ENCODE measurements at places on chromosomes 7 and 10. TPM values are rescaled to one million over a fixed set of nuclear protein-coding genes. Genes with fewer than 3 reads are reported as not detected.
A peak's percentile ranks its signal among the peaks of the same experiment; 100 is the strongest.

- no peaks in the 10 kb centered on the region for H3K4me1 ChIP-seq
- no peak overlapping the region for H3K27ac ChIP-seq
- no peak overlapping the region for H3K4me3 ChIP-seq
- H3K36me3 ChIP-seq = no peaks in the 10 kb centered on the region
- H3K27me3 ChIP-seq = peaks cover 10% of the 10 kb centered on the region
- no peak for DNase-seq
Measured at GRCh38 chr7:47743965-47744591, 162.2 kb upstream of the TNS3 start.

- H3K36me3 ChIP-seq = peaks cover 19% of the 10 kb centered on the region
- no peak overlapping the region for H3K4me3 ChIP-seq
- peaks cover 4% of the 10 kb centered on the region for H3K4me1 ChIP-seq
Measured at GRCh38 chr10:114151486-114151885, 22.5 kb downstream of the CCDC186 start.

- no peak overlapping the region for H3K4me3 ChIP-seq
- no peak for DNase-seq
- H3K4me1 ChIP-seq = peaks cover 8% of the 10 kb centered on the region
- H3K36me3 ChIP-seq = no peaks in the 10 kb centered on the region
- no peak overlapping the region for H3K27ac ChIP-seq
Measured at GRCh38 chr10:341081-341740, 206.0 kb downstream of the ZMYND11 start.

DNA sequence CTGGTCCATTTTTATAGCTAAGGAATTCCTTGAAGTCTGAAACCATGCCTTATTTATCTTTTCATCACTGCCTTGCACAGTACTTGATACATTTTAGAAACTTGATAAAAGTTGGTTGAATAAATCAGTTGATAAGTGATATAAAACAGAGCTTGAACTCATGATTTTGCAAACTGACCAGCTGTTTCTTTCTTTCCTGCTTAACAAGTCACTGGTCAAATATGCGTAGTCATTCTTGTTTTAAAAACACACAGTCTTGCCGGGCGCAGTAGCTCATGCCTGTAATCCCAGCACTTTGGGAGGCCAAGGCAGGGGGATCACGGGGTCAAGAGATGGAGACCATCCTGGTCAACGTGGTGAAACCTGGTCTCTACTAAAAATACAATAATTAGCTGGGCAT, 6.3 kb downstream of the TPST1 start:
- no peak overlapping the region for H3K4me3 ChIP-seq
- H3K4me1 ChIP-seq = peaks cover 31% of the 10 kb centered on the region
- H3K27me3 ChIP-seq = peaks cover 1% of the 10 kb centered on the region

- H3K4me1 ChIP-seq = no peaks in the 10 kb centered on the region
- no peak overlapping the region for H3K27ac ChIP-seq
- peaks cover 14% of the 10 kb centered on the region for H3K27me3 ChIP-seq
- H3K4me3 ChIP-seq = no peak overlapping the region
- DNase-seq = no peak
Measured at GRCh38 chr7:95874541-95875265, 102.3 kb downstream of the DYNC1I1 start.

DNA sequence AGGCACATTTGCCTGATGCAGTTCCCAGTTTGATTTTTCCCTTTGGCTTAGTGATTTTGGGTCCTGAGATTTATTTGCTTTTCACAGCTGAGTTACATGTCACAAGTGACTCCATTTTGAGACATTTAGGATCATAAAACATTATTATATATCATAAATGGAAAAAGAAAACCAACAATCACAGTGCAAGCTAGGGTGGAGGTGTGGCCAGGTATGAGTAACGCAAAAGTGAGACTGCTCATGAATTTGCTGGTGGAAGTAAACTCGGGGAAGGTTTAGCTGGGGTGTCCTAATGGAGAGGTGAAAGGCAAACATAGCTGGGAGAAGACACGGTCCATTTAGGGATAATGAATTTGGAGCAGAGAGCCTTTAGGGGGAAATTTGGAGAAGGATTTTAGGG, 21.7 kb upstream of the UCN3 start:
- no peaks in the 10 kb centered on the region for H3K36me3 ChIP-seq
- no peak for DNase-seq
- no peak overlapping the region for H3K4me3 ChIP-seq
- H3K4me1 ChIP-seq = no peaks in the 10 kb centered on the region

DNA sequence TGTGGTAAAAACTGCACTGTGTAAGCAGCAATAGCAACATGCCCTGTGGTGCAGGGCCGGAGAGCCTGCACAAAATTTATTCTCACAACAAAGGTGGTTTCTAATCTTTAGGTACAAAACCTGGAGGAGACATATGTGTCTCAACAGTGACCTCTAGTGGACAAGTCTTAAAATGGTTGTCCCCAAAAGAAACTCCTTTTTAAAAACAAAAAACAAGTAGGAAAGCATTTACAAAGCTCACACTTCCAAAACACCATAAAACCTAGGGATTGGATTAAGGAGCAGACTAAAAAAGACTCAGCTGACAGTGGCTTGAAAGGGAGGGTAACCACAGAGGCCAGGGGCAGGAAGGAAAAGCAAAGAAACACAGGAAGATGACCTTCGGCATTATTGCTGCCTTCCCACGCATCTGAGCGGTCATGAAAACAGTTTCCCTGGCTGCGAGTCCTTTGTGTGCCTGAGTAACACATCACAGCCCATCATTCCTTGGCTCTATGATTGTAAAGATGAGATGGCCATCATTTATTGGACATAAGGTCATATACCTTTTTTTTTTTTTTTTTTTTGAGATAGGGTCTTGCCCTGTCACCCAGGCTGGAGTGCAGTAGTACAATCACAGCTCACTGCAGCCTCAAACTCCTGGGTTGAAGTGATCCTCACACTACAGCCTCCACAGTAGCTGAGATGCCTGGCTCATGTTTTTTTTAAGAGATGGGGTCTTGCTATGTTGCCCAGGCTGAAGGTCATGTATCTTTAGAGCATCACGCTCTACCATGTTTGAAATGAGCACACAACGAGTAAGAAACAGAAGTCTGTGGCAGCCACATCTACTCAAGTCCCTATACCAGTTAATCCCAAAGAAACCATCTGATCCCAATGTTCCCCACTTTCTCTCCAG, 39.5 kb downstream of the RSU1 start:
- no peak overlapping the region for H3K4me3 ChIP-seq
- H3K27me3 ChIP-seq = no peaks in the 10 kb centered on the region
- H3K4me1 ChIP-seq = peaks cover 33% of the 10 kb centered on the region
- DNase-seq = peak; percentile 16
- H3K27ac ChIP-seq = peak overlapping the region; percentile 55

DNA sequence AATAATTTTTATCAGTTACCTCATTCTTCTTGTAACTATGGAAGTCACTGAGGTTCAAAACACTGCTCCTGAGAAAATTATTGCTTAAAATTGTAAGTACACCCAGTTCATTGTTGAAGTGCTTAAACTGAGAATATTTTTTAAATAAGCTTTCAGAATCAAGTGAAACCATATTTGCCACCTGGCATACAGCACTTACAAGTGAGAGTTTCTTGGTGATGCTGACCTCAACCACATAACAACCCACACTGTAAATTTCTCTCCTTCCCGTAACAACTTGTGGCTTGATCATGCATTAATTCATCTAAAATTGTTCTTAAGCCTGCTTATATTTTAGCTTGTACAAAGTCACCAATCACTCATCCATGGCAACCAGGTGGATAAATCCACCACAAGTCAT, 34.0 kb downstream of the IMMP2L start:
- peaks cover 37% of the 10 kb centered on the region for H3K4me1 ChIP-seq
- peaks cover 24% of the 10 kb centered on the region for H3K36me3 ChIP-seq
- no peaks in the 10 kb centered on the region for H3K27me3 ChIP-seq
- no peak overlapping the region for H3K4me3 ChIP-seq
- DNase-seq = peak; percentile 36
- H3K27ac ChIP-seq = no peak overlapping the region

DNA sequence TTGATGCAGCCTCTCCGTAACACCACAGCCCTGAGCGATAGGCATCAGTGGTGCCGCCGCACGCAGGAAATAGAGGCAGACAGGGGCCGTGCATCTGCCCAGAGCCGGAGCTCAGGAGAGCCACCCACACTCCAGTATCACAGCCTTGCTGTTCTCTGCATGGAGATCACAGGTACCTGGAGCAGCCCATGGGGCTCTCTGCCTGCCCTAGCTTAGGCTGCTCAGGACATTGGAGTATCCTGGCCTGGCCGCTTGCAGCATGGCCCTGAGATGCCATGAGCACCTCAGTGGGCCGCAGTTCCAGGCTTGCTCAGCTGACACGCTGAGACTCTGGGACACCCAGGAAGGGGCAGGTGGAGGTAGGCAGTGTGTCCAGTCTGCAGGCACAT, 47.0 kb downstream of the ELFN1 start:
- H3K27me3 ChIP-seq = no peaks in the 10 kb centered on the region
- H3K27ac ChIP-seq = no peak overlapping the region
- H3K36me3 ChIP-seq = no peaks in the 10 kb centered on the region
- no peak for DNase-seq

DNA sequence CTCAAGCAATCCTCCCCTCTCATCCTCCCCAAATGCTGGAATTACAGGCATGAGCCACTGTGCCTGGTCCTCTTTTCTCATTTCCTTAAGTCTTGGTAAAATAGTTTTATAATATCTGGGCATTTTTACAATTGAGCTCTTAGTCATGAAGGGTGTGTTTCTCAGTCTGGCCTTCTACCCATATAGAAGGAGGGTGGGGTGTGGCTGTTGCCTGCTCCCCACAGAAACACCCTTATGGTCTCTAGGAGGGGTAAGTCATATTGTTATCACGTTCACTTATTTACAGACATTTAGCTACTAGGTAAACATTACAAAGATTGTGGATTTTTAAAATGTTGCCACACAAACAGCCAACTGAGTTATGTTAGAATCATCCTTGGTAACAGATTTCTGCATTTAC, 6.7 kb upstream of the OTUD1 start:
- no peaks in the 10 kb centered on the region for H3K27me3 ChIP-seq
- H3K4me1 ChIP-seq = no peaks in the 10 kb centered on the region
- H3K4me3 ChIP-seq = no peak overlapping the region
- H3K27ac ChIP-seq = no peak overlapping the region
- H3K36me3 ChIP-seq = no peaks in the 10 kb centered on the region

- no peaks in the 10 kb centered on the region for H3K4me1 ChIP-seq
- no peaks in the 10 kb centered on the region for H3K27me3 ChIP-seq
- DNase-seq = no peak
- H3K36me3 ChIP-seq = no peaks in the 10 kb centered on the region
Measured at GRCh38 chr10:49300140-49300974, 1.4 kb downstream of the C10orf71 start.

DNA sequence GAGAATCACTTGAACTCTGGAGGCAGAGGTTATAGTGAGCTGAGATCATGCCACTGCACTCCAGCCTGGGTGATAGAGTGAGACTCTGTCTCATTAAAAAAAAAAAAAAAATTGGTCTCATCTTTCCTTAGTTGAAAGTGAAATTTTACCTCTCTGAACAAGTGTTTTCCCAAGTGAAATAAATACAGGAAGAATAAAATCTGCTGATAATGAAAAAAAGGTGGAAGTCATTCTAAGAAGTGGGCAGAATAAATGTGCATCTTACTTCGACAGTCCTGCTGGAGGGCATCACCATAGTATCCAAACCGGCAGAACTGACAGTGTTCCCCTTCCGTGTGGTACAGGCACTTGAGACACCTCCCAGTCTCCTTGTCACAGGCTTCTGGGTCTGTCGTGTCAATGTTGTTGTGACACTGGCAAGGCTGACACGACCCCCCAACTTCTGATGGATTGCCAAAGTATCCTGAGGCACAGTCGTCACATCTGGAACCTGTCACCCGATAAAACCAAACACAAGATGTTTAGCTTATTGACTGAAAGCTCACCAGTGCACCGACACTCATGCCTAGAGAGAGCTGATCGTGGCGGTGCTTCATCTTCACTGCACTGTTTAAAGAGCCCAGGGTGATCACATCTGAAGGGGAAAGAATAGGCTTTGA, 49.6 kb downstream of the LAMB1 start:
- no peak for DNase-seq
- no peaks in the 10 kb centered on the region for H3K4me1 ChIP-seq
- no peak overlapping the region for H3K27ac ChIP-seq
- no peak overlapping the region for H3K4me3 ChIP-seq
- H3K36me3 ChIP-seq = no peaks in the 10 kb centered on the region

DNA sequence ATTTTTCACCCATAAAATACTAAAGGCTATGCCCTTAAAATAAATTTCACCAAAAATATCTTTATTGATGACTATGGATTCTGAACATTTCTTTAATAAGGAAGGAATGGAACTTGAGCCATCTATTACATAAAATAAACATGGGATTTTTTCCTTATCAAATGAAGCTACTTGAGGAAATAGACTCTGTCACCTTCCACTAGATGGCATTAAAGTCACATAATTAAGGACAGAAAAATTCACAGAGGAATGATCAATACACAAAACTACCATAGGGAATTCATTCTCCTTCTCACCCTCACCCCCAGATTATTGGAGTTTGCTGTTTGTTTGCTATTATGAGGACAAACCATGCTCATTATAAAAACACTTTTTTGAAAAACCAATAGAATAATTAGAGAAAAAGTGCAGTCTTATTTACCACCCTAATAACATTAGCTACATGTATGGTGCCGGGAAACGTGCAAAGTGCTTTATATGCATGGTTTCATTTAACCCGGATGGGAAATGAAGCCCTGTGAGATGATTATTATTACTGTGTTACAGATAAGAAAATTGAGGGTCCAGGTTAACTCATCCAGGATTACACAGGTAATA, 21.1 kb upstream of the FOXI2 start:
- no peak for DNase-seq
- H3K27me3 ChIP-seq = no peaks in the 10 kb centered on the region
- no peaks in the 10 kb centered on the region for H3K4me1 ChIP-seq
- no peaks in the 10 kb centered on the region for H3K36me3 ChIP-seq

GRCh38 chr7:139775829-139776266, 1.9 kb downstream of the HIPK2 start:
- H3K36me3 ChIP-seq = peaks cover 5% of the 10 kb centered on the region
- peak; percentile 81 for DNase-seq
- H3K27ac ChIP-seq = peak overlapping the region; percentile 96
- H3K4me1 ChIP-seq = peaks cover 54% of the 10 kb centered on the region
- peaks cover 13% of the 10 kb centered on the region for H3K27me3 ChIP-seq

DNA sequence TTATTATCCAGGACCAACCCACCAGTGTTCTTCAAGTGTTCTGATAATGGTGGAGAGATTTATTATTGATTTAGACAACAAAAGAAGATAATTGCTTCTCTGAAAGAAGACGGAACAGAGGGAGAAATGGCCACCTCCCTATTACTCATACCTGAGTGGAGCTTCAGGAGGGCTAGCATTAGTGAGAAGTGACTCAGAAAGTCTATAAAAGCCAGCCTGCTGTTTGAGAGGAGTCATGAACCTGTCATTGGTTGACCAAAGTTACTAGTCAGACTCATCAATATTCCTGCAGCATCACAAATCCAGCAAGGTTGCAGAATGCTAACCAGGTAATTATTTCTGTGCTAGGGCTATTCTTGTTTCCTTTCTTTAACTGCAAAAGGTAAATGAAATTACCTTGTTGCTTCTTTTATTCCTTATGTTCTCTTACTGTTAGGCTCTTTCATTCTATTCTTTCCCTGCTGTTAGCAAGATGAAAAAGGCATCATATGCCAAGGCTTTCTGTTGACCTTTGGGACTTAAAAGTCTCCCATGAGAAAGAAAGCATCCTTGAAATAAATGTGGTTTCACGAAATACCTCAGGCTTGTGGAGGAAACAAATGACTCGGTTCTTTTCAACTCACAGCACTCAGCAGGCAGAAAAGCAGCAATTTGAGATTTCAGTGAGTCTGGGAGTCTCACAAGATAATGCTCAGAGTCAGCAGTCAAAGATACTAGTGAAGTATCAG, 256.4 kb upstream of the PHYHIPL start:
- no peak for DNase-seq
- H3K36me3 ChIP-seq = no peaks in the 10 kb centered on the region
- H3K4me1 ChIP-seq = no peaks in the 10 kb centered on the region
- no peak overlapping the region for H3K27ac ChIP-seq

The OPN4 gene
- total RNA-seq = not detected

The DPY19L1 gene
- total RNA-seq = 7.5 TPM

The ZNF488 gene
- total RNA-seq = 0.36 TPM

The SFTPD gene
- total RNA-seq = not detected

The MOSPD3 gene
- 9.6 TPM for total RNA-seq

The PDE1C gene
- not detected for total RNA-seq

The PRKG1 gene
- not detected for total RNA-seq
